ENCODE measurements at places on chromosomes 13 and 19.

- DNase-seq: peak; percentile 4
Measured at GRCh38 chr13:49146950-49147355, 73.2 kb upstream of the MLNR start.

GRCh38 chr13:65606622-65607021 is 1623.5 kb downstream of the PCDH9 start:
- no peak for DNase-seq

- DNase-seq: no peak
Measured at GRCh38 chr19:58513213-58513693, 1.5 kb upstream of the SLC27A5 start.

DNA sequence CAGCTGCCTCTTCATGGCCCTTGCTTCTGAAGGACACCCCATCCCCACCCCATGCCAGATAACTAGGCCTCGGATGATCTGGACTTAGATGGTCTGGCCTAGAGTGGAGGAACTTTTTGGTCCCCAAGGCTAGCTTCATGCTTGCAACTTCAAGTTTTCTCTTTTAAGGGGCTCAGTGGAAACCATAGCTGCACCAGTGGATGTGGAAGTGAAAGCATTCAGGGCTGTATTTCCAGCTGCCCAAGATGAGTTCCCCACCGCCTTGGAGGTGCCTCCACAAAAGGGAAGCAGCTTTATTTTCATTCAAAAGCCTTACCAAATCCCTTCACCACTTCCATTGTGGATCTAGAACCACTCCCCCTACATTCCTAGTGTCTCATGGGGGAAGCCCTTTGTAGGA is 17.6 kb upstream of the GSX1 start:
- DNase-seq: no peak

GRCh38 chr19:57242821-57243220 is 2.4 kb downstream of the ZNF805 start:
- DNase-seq: no peak

DNA sequence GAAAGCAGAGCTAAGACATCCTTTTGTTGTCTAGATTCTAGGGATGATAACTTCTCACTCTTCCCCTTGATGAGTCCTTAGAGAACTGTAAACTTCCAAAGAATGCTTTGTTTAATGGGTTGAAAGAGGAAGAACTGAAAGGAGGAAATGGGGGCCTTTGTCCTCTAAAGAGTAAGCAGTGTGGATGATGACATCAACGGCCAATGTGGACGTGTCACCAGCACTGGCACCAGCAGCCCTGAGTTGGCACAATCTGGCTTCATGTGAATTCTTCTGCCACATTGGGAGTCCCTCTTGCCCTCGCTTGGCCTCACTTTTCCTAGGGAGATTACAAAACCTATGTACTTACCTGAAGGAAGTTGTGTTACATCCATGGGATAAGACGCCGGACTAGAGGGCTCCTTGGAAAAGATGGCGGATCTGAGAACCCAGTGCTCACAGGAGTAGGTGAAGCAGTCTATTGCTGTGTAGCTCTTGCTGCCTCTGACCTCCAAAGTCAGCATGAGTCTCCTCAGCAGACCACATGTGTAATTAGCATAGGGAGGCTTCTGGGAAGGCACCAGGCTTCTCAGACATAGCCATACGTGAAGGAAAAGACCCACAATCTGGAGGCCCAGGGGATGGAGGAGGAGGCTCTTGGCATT is 62.8 kb downstream of the RGCC start:
- DNase-seq: no peak

GRCh38 chr13:21987793-21988192 is 316.9 kb downstream of the FGF9 start:
- DNase-seq: peak; percentile 6
